ENCODE measurements at places on chromosomes 7 and 10.

DNA sequence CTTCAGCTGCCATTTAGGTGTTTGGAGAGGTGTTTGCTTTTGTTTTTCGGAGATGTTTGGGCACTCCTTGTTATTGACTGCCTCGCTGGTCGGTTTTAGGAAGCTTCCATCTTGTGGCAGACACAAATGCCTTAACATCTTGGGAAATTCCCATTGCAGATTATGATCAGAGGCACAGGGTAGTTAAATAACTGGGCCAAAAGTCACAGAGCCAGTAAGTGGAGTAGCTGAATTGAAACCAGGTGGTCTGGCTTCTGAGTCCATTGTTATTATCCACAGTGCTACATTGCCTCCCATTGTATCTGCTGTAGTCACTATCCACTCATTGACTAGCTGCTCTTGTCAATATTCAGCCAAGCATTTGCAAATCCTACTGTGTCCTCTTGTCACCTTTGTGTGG is 138.2 kb upstream of the PLPP4 start:
- no peak for DNase-seq

DNA sequence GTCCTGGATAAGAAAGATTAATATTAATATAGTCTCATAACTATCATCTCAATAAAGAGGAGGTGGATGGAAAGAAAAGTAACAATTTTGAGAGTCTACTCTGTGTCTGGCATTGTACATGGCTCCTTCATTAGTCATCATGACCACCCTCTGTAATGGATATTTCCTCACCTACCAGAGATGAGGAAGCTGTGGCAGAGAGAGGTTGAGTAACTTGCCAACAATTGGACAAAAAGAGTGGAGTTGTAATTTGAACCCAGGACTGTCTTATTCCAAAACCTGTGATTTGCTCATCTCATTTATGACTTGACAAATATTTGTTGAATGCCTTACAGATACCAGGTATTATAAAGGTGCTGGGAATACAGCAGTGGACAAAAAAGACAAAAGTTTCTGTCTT is 2.1 kb upstream of the IDE start:
- DNase-seq: no peak

DNA sequence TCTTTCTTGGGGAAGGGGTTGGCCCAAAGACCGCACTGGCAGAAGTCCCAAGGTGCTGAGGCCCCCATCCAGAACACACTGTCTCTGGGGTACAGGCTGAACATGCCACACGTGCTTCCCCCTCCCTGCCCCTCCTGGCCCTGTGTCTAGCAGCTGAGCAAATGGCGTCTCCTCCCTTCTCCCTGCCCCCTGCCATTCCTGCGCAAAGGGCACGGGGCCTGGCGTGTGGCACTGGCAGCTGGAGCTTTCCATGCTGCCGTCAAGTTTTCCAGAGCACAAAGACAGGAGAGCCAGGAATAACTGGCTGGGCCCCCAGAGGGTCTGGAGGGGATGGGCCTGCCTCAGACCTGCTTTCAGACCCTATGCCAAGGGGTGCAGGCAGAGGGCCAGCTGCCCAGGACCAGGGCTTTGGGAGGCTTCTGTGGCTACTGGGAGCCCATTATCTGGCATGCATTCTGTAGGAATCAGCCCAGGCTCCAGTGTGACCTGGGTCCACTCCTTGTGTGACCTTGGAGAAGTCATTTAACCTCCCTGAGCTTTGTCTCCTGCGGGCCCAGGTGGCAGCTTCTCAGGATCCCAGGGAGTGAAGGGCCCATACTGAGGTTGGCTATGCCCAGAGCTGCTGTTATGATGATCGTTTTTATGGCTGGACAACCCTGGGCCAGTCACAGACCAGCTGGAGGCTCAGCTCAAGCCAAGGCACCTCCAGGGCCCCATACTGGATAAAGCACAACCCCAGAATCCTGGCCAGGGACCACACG is 710 bp upstream of the LDB3 start:
- no peak for DNase-seq

GRCh38 chr10:102375250-102375649 is 20.3 kb upstream of the NFKB2 start:
- DNase-seq: no peak
